ENCODE measurements at places on chromosomes 4 and X. TPM values are rescaled to one million over a fixed set of nuclear protein-coding genes. Genes with fewer than 3 reads are reported as not detected.

Gene NUDT10
- 0.99 TPM for total RNA-seq

Gene AFF2
- 0.13 TPM for total RNA-seq

Gene NPNT
- not detected for total RNA-seq

Gene ZNF157
- total RNA-seq: 0.34 TPM

Gene NLRP2B
- not detected for total RNA-seq

Gene STK32B
- not detected for total RNA-seq

Gene LONRF3
- 0.23 TPM for total RNA-seq

Gene ZNF711
- 0.10 TPM for total RNA-seq

Gene MAGED4
- total RNA-seq: 0.13 TPM

Gene ERAS
- not detected for total RNA-seq

Gene MAMLD1
- 1.4 TPM for total RNA-seq

Gene PDHA2
- total RNA-seq: not detected

Gene ZFP92
- total RNA-seq: 1.5 TPM

Gene DCAF4L1
- 0.21 TPM for total RNA-seq

Gene INTU
- 0.37 TPM for total RNA-seq

Gene TMSB15C
- 4.8 TPM for total RNA-seq

Gene HAND2
- total RNA-seq: not detected

Measured in activated CD8-positive, alpha-beta T cell treated with anti-CD3 and anti-CD28 coated beads, Interleukin-2, amount 10 ng/mL, durations not matched to agents 7 days and 5 days (primary cell).